ENCODE measurements at places on chromosomes 7 and 10. TPM values are rescaled to one million over a fixed set of nuclear protein-coding genes. Genes with fewer than 3 reads are reported as not detected.
A peak's percentile ranks its signal among the peaks of the same experiment; 100 is the strongest.

DNA sequence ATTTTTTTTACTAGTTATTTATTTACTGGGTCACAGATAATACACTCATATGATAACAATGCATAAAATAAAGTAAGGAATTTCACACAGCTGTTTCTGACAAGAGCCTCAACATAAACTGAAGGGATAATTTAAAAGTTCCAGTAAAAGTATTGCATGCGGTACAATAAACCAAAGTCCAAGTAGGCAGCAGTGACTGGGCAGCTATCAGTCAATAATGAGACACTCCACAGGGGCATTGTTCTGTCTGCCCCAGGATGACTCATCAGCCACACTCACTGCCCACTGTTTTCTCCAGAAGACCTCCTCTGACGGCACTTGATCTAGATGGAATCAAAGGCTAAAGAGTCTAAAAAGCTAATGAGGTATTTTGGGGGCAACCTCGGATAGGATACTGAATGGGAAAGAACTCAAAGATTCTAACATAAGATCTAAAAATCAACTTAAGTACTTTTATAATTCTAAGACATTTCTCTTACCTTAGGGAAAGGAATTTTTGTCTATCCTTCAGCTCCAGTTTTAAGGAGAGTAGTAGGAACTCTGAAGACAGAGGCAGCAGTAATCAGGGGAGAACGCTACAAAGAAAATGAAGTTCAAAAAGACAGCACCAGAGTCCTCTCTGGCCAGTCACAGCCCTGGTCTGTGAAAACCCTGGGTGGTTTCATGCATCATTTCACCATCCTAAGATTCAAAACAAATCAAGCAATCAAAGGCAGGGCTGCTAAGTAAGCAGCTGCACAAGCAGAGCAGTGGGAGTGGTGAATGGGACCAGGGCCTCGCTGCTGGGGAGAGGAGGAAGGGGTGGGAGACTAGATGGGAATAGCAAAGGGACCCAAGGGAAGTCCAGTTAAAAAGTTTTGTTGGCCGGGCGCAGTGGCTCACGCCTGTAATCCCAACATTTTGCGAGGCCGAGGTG, 175.1 kb downstream of the AVL9 start:
- DNase-seq, result peak; percentile 78

- no peak for DNase-seq
Measured at GRCh38 chr10:58969576-58969975, 206.9 kb upstream of the PHYHIPL start.

GRCh38 chr7:79272066-79272669, 181.3 kb downstream of the MAGI2 start:
- DNase-seq, result peak; percentile 74

GRCh38 chr7:126486806-126487205, 765.9 kb downstream of the GRM8 start:
- DNase-seq, result no peak

Gene CPA2
- under 0.01 TPM for total RNA-seq

DNA sequence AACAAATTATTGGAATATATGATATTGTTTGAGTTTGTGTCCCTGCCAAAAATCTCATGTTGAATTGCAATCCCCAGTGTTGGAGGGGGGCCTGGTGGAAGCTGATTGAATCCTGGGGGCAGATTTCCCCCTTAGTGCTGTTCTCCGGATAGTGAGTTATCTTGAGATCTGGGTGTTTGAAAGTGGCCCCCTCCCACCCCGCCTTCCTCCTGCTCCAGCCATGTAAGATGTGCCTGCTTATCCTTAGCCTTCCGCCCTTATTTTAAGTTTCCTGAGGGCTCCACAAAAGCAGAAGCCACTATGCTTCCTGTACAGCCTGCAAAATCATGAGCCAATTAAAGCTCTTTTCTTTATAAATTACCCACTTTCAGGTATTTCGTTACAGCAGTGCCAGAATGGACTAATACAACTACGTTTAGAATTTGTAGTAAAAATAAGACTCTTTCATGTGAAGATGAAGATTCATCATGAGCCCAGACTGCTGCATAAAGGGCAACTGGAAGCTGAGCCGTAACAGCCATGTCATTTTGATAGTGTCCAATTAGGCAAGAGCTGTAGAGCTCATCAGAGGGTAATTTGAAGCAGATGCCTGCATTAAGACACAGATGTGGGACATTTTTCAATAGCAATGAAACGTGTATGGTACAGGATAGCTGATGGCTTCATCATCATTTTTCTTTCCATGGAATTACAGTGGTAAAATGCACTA, 1007.2 kb downstream of the REEP3 start:
- no peak for DNase-seq

- DNase-seq, result no peak
Measured at GRCh38 chr10:49682879-49683278, 3.4 kb downstream of the C10orf53 start.

- no peak for DNase-seq
Measured at GRCh38 chr7:46671108-46671769, 750.2 kb upstream of the IGFBP3 start.

GRCh38 chr7:77184990-77185389, 14.6 kb downstream of the FGL2 start:
- peak; percentile 43 for DNase-seq

DNA sequence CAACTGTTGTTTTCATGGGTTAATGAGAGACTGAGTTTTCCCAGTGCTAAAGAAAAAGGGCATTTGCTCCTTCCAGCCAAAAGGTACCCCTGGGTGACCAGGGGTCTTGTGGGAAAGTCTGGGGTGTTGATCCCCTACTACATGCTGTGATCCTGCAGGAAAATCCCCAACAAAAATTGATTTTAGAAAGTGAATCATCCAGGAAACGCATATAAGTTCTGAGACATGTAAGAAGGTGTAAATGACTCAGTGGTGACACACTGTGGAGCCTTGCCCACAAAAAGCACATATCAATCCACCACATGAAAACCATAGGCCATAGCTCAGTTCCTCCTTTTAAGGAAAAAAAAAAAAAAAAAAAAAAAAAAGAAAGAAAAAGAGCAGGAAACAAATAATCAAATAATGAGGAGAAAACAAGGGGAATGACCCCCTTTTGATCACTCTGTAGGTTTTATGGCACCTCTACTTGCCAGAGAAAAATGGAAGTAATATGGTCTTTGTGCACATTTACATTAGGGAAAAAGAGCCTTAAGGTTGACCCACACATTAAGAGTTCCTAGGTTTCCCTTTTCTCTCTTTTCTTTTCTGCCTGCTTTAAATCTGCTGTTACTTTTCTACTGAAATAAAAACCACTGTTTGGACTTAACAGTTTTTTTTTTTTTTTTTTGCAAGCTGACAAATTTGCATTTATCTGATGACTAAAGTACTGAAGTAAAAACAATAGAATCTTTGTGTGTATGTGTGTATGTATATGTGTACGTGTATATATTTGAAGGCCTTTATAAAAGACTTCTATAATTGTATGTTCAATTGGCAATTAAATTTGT, 386.0 kb downstream of the KIF20B start:
- peak; percentile 81 for DNase-seq

GRCh38 chr7:98998821-98999725, 120.7 kb downstream of the TRRAP start:
- no peak for DNase-seq

- no peak for DNase-seq
Measured at GRCh38 chr7:12695965-12696364, 8.5 kb downstream of the ARL4A start.

Gene SPDYE9
- not detected for total RNA-seq

GRCh38 chr7:100342765-100343164, 15.2 kb upstream of the PILRB start:
- DNase-seq, result no peak

- no peak for DNase-seq
Measured at GRCh38 chr10:75828413-75828812, 397.0 kb downstream of the LRMDA start.

- DNase-seq, result no peak
Measured at GRCh38 chr10:107952649-107953556, 788.4 kb upstream of the SORCS1 start.

GRCh38 chr10:43035800-43036199, 41.1 kb upstream of the RET start:
- DNase-seq, result no peak

DNA sequence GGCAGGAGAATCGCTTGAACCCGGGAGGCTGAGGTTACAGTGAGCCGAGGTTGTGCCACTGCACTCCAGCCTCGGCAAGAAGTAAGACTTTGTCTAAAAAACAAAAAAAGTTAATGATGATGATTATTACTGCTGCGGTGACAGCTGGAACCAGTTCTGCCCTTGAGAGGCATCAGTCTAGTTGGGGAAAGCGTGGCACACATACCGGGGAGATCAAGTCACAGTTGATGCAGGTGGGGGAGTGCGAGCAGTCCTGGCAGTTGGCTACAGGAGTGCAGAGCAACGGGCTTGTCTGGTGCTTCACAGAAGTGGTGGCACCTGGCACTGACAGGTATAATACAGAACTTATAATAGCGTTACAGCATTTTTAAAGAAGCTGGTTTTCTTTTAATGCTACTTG, 173.0 kb downstream of the ARHGAP21 start:
- DNase-seq, result no peak

DNA sequence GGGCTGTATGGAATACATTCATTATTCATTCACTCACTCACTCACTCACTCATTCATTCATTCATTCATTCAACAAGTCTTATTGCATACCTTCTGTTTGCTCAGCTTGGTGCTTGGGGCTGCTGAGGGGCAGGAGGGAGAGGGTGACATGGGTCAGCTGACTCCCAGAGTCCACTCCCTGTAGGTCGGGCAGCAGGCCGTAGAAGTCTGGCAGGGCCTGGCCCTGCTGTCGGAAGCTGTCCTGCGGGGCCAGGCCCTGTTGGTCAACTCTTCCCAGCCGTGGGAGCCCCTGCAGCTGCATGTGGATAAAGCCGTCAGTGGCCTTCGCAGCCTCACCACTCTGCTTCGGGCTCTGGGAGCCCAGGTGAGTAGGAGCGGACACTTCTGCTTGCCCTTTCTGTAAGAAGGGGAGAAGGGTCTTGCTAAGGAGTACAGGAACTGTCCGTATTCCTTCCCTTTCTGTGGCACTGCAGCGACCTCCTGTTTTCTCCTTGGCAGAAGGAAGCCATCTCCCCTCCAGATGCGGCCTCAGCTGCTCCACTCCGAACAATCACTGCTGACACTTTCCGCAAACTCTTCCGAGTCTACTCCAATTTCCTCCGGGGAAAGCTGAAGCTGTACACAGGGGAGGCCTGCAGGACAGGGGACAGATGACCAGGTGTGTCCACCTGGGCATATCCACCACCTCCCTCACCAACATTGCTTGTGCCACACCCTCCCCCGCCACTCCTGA, 2.4 kb downstream of the EPO start:
- DNase-seq, result no peak

Gene SPDYE16
- total RNA-seq, result 0.17 TPM

- no peak for DNase-seq
Measured at GRCh38 chr7:133016604-133017003, 65.3 kb downstream of the CHCHD3 start.

Gene H2BK1
- total RNA-seq, result not detected

DNA sequence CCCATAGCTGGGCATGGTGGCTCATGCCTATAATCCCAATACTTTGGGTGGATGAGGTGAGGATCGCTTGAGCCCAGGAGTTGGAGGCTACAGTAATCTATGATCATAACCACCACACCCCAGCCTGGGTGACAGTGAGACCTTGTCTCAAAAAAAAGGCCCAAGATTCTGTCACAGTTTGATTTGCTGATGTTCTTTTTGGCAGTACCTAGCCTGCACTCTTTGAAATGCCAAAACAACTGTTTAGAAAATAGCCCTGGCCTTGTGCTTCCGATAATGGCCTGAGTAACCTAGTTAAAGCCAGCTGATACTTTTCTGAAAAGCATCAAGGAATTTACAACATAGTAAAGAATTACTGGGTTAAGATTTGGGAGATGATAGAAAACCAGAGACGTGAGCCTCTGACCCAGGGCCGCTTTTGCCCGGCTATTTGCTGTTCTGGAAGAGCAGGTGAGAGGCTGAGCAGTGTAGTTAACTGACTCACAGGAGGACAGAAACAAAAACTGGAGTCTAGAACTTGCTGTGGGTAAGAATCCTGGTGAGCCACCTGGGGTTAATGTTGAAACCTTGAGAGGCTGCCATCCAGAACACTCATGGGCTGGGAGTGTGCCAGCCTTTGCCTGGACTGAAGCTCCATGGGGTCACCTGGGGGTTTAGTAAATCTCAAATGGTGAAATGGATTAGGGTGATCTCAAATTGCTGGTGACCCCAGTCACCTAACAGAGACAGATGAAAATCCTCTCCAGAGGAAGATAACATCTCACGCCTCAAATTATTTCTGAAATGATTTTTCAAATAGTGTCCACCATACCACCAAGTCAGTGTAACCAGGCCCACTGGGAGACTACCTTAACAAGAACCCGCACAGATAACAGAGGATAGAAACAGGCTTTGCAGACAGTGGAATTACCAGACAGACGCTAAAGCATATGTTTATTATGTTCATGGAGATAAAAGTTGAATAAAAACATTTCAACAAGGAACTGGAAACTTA, 51.8 kb downstream of the GALNT11 start:
- no peak for DNase-seq

Gene CC2D2B
- total RNA-seq, result 0.33 TPM

Gene KCNMA1
- total RNA-seq, result 103 TPM

DNA sequence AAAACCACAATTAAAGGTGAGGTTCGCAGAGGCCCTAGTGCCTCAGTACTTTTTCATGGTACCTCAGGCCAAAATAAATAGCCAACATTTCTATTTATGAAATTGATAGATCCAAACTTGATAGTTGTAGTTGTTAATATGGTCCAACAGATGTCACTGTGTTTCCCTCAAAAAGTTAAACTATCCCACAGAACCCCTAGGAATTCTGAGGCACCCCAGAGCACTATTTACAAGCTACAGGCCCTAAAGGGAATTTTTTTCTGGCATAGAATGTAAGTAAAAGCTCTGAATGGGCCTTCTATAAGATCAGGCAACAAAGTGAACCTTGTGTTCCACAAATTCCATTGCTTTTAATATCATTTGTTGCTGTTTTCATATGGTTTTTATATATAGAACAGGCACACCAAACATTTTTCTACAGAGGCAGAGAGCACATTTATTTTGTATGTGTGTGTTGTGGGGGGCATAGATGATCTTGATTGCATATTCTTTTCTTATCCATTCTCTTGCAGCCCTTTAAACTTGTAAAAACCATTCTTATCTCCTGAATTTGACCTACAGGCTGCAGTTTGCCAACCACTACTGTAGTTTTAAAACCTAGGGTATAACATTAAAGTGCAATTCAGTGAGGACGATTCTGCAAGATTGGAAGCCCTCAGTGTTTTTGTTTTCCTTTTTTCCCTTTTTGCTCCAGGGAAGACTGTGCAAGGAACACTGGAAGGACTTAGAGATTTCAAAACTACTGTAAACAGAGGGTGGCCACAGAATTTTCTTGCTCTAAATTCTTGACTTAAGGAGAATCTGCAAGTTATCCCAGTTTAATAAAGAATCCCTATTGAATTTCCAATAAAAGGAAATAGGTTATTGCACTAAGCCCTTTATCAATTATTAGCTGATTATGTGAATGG, 3.5 kb upstream of the ARL4A start:
- no peak for DNase-seq

DNA sequence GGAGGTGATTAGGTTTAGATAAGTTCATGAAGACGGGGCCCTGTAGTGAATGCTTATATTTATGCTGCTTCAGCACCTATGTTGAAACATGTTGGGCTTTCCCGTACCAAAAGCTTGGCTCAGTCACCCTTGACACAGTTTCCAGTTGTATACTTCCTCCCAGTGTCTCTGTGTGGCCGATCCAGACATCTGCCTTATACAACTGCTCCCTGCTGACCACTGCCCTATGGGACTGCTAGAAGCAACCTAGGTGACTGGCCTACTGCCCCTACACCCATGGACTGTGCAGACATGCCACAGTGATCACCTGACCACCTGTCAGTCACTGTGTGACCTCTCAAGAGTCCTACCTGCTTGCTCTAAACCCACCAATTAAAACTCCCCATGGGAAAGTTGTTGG, 22.6 kb upstream of the TSPAN13 start:
- no peak for DNase-seq
